ENCODE measurements at places on chromosomes 7 and 10.

- no peak for DNase-seq
Observed at GRCh38 chr10:88280518-88280917, 302.6 kb downstream of the RNLS start.

GRCh38 chr10:80416479-80417098, 8.2 kb downstream of the PRXL2A start:
- no peak for DNase-seq

- DNase-seq: no peak
Observed at GRCh38 chr10:44723619-44724325, 187.4 kb upstream of the TMEM72 start.

- DNase-seq: no peak
Observed at GRCh38 chr10:61612009-61612408, 50.7 kb upstream of the CABCOCO1 start.

- no peak for DNase-seq
Observed at GRCh38 chr10:119326167-119326566, 118.8 kb downstream of the GRK5 start.

DNA sequence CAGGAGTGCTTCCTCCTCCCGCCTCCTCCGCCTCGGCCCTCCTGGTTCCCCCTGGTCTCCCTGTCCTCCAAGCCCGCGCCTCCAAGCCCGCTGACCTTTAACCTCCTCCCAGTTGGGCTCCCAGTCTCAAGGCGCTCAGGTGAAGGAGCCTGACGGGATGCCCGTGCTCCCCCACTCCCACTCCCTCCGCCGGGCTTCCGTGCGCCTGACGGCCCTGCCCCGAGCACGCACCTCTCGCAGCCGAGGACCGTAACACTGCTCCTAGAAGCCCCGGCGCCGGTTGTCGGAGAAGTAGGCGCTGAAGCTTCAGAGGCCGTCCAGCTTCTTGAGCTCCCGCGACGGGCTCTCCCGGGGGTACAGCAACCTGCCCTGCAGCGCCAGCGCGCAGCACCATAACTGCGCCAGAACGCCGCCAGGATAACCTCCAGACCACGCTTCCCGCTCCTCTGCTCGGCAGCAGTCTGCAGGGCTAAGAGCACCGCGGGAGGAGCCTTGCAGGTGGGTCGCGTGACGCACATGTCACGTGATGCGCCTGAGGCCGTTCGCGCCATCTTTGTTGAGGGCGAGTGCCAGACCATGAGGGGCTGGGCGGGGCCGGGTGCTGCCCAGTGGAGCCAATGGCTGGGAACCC, 71.0 kb upstream of the ZNF479 start:
- no peak for DNase-seq

DNA sequence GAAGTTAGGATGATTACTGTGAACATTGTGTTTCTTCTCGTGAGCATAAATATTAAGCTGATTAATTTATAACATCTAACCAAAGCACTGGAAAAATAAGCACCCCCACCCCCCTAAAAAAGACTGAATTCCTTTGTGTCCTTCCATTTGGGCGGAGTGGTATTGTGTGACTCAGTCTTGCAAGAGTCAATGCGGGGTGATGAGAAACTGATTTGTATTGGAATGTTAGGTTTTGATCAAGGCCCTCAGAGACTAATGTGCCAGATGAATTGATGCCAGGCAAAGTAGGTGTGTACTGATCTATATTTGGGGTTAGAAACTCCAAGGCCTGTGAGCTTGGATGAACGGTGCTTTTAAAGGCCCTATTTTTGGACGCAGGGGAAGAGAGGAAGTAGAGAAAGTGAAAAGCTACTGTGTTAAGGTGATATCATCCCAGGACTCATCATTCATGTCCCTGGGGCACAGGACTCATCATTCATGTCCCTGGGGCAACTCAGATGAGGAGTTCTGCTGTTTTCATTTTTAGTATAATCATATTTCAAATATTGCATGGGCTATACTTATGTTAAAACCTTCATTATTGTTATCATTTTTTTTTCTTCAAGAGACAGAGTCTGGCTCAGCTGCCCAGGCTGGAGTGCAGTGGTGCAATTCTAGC, 61.3 kb upstream of the PTN start:
- no peak for DNase-seq

GRCh38 chr10:101000915-101001658, 1.5 kb downstream of the LZTS2 start:
- DNase-seq: no peak

GRCh38 chr7:41955451-41955850, 252.6 kb upstream of the INHBA start:
- DNase-seq: no peak

GRCh38 chr10:124222318-124222987, 129.1 kb upstream of the CHST15 start:
- no peak for DNase-seq

GRCh38 chr7:80235334-80235733, 100.7 kb downstream of the GNAI1 start:
- DNase-seq: no peak

DNA sequence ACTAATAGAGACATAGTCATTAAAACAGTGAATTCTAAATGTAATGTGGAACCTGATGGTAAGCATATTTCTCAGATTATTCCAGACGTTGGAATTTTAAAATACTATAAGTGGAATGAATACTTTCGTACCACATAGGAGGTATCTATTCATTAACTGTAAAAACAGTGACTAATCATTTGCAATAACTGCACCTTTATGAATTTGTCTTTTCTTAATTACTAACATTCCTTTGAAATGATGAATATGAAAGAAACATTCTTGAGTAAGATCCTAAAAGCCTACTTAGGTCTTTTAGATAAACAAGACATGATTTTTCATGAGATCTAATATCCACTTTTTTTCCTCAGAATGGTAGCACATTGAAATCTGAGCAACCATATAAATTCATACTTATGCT, 549.0 kb upstream of the LRRN3 start:
- DNase-seq: no peak

DNA sequence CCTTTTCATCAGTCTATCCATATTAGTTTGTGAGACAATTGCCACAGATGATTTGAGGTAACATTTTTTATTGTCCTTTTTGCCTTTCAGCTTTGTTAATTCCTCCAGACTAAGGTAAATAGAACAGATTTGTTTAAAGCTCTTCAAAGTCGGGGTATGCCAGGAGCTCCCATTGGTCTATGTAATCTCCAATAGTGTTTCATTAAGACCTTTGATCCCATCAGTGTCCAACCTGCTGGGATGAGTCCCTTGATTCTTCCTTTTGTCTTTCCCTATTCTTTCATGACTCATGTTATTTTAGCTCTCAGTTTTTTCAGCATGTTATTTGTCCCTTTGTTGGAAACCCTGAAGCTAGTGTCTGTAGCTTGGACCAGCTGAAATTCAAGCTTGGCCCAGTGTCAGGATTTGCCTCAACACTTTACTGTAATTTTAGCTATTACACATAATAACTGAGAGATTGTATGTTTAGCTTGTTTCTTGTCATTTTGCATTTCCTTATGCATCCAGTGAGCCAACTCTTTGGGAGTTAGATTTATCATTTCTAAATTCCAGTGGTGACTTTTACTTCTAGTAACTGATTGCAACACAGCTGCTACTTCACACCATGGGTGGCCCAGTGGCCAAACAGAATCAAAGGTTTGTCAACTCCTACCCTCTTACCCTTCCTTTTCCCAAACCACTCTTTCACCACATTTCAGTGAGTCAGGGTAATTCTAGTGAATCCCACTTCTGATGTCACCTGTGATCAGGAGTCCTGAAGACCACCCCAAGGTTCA, 15.3 kb downstream of the AGBL3 start:
- DNase-seq: no peak

GRCh38 chr7:80521809-80522208, 9.9 kb upstream of the GNAT3 start:
- DNase-seq: no peak

GRCh38 chr10:71457908-71458307, 61.2 kb downstream of the CDH23 start:
- no peak for DNase-seq

- no peak for DNase-seq
Observed at GRCh38 chr7:17946591-17946990, 6.3 kb upstream of the SNX13 start.

GRCh38 chr10:87826653-87827052, 8.6 kb upstream of the ATAD1 start:
- DNase-seq: no peak

DNA sequence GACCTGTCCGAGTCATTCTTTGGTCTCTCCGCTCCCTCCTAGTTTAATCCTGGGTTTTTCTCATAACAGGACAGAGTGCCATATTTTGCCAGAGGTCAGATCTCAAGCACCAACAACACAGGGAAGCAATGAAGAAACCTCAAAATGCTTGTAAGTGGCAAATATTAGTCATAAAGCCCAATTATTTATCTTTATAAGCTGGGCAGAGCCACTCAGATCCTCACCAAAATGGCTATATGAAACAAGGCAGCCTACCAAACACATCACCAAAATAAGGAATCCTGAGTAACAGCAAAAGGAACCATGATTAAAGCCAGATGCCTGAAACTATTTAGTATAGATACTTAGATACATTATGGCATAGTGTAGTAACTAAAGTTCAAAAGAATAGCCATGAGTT, 4.7 kb downstream of the ECD start:
- no peak for DNase-seq

DNA sequence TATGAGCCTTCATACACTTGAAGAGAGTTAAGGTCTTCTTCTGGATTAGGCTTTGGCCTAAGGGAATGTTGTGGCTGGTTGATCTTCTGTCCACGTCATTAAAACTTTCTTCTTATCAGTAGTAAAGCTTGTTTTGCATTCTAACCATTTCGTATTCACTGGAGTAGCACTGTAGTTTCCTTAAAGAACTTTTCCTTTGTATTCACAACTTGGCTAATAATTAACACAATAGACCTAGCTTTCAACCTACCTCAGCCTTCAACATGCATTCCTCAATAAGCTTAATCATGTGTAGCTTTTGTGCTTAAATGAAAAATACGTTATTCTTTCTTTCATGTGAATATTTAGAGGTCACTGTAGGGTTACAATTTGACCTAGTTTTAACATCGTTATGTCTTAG, 42.8 kb downstream of the AKR1C8 start:
- no peak for DNase-seq

- no peak for DNase-seq
Observed at GRCh38 chr7:150904011-150904909, 51.9 kb downstream of the AOC1 start.

- no peak for DNase-seq
Observed at GRCh38 chr10:27448921-27449320, 55.2 kb upstream of the RAB18 start.

- DNase-seq: no peak
Observed at GRCh38 chr10:113498997-113499396, 53.9 kb upstream of the HABP2 start.

GRCh38 chr10:4742217-4742616, 83.8 kb upstream of the AKR1E2 start:
- no peak for DNase-seq

DNA sequence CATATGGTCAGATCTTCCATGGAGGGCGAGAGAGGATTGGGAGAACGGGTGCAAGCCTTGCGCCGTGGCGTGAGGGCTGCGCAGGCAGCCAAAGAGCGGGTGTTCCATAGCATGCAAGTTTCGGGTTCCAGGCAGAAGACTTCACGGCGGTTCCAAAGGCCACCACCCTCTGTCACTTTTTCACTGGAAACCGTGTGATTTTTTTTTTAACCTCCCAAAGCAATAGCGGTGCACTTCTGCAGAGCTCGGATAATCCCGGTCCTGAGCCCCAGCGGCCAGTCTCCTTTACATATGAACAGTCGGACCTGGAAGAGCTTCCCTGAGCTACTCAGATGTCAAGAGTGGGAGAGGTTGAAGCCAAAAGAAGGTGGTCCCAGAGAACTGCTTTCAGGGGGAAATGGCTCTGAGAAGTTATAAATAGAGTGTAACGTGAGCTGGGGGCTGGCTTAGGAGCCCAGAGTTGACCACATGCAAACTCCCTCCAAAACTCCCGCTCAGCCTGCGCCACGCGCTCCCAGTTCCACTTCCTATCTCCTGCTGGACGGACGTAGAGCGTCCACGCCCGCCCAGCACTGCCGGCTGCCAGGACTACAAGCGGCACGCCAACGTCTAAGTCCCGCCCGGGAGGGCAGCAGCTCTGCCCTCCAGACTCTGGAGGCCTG, at the start of gene MEOX2:
TSS of gene MEOX2 (minus strand) at position 389 of the 662 bp plus-strand sequence. CDS start at position 108, 281 bp downstream.
- DNase-seq: no peak

DNA sequence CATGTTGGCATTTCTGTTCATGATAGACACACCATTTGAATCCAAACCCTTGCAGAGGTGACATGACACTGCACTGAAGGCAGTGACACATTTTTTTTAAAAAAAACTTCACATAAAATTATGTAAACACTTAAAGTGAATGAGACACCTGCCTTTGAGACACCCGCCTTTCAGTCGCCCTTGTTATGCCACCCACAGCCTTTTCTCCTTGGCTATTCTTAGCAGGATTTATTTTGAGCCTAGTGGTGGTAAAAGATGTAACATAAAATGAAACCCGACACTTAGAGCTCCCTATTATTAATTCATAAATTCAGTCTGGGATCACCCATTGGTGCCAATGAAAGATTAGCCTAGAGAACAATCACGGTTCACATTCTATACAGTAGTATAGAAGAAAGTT, 161.3 kb downstream of the DYNC1I1 start:
- no peak for DNase-seq
